ENCODE measurements at places on chromosomes 16 and 17.

DNA sequence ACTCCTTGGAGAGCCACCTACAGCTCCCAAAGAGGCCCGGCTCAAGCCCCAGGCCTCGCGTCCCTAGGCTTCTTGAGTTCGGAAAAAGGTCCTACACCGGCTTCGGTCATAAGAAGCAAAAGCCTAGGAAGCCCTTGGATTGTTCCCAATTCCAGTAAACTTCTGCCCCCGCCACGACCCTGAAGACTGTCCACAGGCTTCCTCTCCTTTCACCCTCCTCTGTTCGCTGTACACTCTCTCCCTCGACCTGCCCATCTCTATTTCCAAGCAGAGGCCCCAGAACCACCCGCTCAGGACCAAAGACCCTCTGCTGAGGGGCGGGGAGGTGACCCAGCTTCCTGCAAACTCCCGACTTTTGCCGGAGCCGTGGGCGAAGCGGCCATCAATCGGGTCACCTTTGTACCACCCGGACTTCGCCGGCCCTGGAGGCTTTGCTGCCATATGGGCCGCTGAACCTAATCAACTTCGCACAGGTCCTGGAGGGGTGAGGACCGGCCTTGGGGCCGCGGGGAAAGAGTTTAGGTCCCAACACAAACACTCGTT, 2.7 kb downstream of the HOXB2 start:
- no peak for DNase-seq

DNA sequence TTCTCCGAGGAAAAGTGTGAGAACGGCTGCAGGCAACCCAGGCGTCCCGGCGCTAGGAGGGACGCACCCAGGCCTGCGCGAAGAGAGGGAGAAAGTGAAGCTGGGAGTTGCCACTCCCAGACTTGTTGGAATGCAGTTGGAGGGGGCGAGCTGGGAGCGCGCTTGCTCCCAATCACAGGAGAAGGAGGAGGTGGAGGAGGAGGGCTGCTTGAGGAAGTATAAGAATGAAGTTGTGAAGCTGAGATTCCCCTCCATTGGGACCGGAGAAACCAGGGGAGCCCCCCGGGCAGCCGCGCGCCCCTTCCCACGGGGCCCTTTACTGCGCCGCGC, at the start of gene ERBB2:
ERBB2 (plus strand) TSS at position 247 of the 330 bp plus-strand sequence. CDS start 175 bp downstream, outside the sequence.
- no peak for DNase-seq

GRCh38 chr17:19384723-19385391, 2.1 kb downstream of the MFAP4 start:
- no peak for DNase-seq

DNA sequence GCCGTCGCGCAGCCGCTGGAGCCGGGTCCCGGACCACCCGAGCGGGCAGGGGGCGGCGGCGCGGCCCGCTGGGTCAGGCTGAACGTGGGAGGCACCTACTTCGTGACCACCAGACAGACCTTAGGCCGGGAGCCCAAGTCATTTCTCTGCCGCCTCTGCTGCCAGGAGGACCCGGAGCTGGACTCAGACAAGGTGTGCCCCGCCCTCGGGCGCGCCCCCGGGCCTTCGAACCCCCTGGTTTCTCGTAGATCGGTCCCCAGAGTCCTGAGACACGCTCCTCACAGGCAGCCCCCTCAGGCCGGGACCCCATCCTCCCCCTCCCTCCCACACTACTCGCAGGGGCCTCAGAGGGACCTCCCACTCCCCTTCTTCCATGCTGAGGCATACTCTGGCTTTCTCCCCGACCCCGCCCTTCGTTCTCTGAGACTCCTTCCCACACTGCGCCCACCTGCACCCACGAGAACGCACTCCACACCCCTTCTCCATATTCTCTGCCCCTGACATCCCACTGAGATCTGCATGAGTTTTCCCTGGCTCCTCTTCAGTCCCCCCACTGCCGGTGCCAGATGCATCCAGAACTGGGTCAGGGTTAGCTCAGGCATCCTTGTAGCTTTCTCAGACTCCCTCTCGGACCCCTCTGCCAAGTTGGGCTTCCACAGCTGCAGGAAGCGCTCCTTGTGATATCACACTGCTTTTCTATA, 523 bp downstream of the KCTD2 start:
- DNase-seq = no peak

DNA sequence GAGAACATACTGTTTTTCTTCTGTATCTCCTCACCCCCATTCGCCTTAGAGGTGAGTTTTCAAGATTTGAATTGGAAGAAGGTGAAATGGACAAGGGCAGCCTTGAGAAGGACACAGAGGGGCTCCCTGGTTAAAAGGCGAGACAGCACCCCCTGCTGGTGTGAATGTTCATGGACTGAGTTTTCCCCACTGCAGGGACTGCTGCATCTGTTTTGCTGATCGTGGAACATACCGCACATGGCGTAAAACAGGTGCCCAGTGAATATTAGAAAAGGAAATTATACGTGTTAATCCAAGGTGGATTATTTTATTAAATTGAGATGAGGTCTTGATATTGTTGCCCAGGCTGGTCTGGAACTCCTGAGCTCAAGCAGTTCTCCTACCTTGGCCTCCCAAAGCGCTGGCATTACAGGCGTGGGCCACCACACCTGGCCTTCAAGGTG, 54.5 kb downstream of the NDE1 start:
- no peak for DNase-seq

GRCh38 chr16:56967733-56968132, 6.0 kb downstream of the CETP start:
- no peak for DNase-seq

GRCh38 chr17:61462719-61463315, 10.6 kb downstream of the TBX4 start:
- DNase-seq = no peak

GRCh38 chr17:31724026-31724425, 135.0 kb downstream of the COPRS start:
- no peak for DNase-seq

DNA sequence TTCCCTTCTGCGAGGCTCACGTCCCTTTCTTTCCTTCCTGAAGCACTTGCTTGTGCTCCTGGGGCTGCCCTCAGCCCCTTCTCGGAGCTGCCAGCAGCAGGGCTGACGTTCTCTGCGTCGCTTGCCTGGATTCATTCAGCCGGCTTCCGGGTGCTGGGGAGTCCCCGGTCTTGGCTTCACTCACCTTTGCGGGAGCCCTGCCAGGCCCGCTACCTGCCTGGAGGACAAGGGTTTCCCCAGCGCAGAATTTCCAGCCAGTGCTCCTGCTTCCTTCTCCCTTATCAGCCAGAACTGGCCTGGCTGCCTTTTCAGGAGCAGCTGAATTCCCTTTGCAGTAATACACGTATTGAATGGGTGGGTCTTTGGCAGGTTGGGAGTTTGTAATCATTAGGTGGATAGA, 22.1 kb upstream of the IL17C start:
- DNase-seq = no peak

GRCh38 chr16:56862776-56863175, 2.2 kb upstream of the SLC12A3 start:
- DNase-seq = no peak

- DNase-seq = no peak
These were observed 237.5 kb downstream of the CDH8 start for GRCh38 chr16:61798741-61799140.

- no peak for DNase-seq
These were observed 16.6 kb upstream of the TNS4 start for GRCh38 chr17:40517981-40518380.

- DNase-seq = no peak
These were observed 2.6 kb downstream of the GTF3C1 start for GRCh38 chr16:27547134-27547533.

DNA sequence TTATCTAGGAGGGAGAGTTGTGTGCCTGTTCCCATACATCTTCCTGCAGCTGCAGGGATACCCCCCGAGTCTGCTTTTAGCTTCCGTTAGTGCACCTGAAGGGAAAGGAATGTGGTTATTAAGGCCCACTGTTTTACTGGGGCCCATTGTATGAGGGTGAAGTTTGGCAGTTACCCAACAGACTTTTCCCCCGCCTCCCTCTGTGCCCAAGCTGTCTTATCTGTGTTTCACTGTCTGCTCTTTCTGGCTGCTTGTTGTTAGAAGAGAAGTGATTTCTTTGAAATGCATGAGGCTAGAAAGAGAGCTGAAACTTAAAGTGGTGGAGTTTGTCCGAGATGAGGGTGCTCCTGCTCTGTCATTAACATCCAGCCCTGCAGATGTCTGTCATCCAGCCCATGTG, 7.4 kb upstream of the OR1A2 start:
- DNase-seq = no peak

GRCh38 chr17:78555746-78556401, 21.3 kb downstream of the DNAH17 start:
- no peak for DNase-seq

DNA sequence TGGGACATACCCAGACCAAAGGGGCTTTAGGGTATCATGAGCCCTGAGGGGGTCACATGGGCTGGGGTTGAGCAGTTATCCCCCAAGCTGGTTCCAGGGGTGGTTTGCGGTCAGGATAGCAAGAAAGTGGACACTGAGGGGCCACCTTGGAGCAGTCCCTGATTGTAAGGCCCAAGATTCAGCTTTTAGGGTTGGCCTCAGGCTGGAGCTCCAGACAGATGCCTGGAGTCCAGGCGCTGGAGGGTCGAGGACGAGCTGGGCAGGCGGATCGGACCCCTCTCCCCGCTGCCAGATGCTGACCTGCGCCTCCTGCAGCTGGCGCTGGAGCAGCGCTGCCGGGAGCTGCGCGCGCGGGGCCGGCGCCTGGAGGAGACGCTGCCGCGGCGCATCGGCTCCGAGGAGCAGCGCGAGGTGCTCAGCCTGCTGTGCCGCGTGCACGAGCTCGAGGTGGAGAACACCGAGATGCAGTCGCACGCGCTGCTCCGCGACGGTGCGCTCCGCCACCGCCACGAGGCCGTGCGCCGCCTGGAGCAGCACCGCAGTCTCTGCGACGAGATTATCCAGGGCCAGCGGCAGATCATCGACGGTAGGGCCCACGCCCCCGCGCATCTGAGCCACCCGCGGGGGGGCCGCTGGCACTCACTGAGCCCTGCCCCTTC, 10.0 kb downstream of the BTBD17 start:
- no peak for DNase-seq

GRCh38 chr16:49780433-49780832, 75.5 kb downstream of the ZNF423 start:
- no peak for DNase-seq

DNA sequence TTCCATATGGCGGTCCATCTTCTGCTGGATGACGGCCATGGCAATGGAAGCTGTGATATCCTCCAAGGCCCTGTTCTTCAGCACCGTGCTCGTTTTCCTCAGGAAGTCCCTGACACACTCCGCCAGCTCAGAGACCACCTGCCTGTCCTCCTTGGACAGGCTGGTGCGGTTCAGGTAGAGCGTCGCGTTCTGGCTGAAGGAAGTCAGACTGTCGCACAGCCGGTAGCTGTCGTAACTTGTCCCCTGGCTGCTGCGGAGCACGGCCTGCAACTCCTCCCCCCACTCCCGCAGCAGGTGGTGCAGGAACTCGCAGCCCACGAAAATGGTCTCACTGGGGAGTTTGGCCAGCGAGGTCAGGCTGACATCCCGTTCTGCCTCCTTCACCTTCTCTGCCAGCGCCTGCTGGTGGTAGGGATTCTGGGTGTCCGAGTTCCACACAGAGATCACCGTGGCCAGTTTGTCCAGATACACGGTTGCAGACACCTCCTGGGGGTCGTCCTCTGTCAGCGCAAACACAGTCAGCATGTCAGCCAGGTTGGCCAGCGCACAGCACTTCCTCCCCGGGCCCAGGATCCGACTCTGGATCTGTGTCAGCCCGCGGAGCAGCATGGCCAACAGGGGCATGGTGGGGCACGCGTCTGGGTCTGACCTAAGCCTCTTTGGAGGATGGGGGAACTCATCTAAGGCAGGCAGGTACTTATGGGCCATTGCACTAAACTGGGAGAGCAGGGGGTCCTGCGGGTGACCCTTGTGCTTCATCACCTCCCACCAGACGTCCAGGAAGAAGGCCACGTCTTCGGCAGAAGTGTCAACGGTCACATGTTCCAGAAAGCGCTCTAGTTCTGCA, 5.1 kb downstream of the GEMIN4 start:
- DNase-seq = no peak

- no peak for DNase-seq
These were observed 220.1 kb downstream of the CCDC182 start for GRCh38 chr17:57524839-57525568.

GRCh38 chr16:54526916-54527315, 240.3 kb upstream of the IRX3 start:
- no peak for DNase-seq

DNA sequence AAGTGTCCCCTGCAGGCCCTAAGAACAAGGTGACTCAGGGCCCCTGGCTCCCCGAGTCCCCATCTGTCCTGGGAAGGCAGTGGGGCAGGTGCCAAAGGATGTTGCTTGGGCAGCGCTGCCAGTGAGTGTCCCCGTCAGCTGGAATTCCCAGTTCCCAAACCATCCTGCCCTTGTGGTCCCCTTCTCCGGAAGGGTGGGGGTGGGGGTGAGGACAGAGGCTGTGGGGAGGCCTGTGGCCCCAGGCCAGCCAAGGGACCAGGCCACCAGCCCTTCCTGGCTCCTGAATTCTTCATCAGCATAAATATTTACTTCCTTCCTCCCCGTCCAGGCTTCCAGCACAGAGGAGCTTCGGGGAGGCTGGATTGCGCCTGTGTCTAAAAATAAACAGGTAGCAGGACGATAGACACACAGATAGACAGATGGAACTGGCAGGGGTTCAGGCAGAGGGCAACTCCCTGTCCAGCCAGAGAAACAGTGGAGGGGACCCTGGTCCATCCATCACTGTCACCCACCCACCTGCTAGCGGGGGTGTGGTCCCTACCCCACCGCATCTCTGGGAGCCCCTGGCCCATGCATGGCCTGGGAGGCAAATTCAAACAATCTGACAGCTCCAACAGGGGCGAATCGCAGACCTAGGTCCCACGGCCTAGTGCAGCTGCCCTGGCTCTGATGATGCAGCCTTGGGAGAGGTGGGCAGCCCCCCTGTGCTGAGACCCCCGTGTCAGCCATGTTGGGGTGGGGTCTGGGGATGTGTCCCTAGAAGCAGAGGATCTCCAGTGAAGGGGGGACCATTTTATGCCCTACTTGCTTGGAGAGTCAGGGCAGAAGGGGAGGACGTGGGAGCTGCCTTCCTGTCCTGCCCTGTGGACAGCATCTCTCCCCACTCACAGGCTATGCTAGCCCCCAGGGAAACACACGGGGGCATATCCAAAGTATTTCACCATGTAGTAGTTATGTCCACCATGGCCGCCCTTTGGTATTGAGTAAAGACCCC, 13.2 kb downstream of the GLIS2 start:
- no peak for DNase-seq

DNA sequence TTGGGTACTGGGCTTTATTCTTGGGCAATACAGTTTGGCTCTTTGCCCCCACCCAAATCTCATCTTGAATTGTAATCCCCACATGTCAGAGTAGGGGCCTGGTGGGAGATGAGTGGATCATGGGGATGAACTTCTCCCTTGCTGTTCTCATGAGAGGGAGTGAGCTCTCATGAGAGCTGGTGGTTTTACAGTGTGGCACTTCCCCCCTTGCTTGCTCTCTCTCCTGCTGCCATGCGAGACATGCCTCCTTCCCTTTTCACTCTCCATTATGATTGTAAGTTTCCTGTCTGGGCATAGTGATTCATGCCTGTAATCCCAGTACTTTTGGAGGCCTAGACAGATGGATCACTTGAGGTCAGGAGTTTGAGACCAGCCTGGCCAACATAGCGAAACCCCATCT, 18.1 kb upstream of the CNEP1R1 start:
- no peak for DNase-seq

GRCh38 chr16:79093554-79093967, 507.0 kb downstream of the MAF start:
- no peak for DNase-seq

Measured in esophagus squamous epithelium (tissue), 5 donors.